CD4-positive, alpha-beta T cell (primary cell): ENCODE measurements at places on chromosomes 1 and 21. TPM values are rescaled to one million over a fixed set of nuclear protein-coding genes. Genes with fewer than 3 reads are reported as not detected.

DNA sequence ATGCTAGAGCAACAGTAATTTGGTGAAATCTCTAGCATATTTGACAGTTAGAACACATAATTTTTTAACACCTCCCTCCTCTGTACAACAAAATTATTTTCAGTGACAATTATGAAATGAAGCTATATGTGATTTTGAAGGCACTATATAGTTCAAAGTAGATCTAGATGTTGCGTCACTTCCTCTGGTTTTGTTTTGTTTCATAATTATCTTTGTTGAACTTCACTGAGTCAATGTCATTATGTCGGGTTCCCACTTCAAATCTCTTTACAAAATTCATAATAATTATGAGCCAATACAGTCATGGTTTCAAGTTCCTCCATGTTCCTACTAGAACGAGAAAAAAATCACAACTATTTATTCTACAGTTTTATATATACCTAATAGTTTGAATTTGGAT lies 254.8 kb upstream of the PLXNA2 start:
- H3K27me3 ChIP-seq: no peaks in the 10 kb centered on the region
- no peak overlapping the region for H3K27ac ChIP-seq
- H3K4me3 ChIP-seq: no peak overlapping the region

GRCh38 chr1:91781371-91781825 lies 104.6 kb downstream of the TGFBR3 start:
- no peaks in the 10 kb centered on the region for H3K4me1 ChIP-seq
- H3K36me3 ChIP-seq: peaks cover 14% of the 10 kb centered on the region
- no peaks in the 10 kb centered on the region for H3K27me3 ChIP-seq
- H3K4me3 ChIP-seq: no peak overlapping the region

Gene LCE3E
- total RNA-seq: not detected

- no peak overlapping the region for H3K27ac ChIP-seq
- H3K4me1 ChIP-seq: peaks cover 13% of the 10 kb centered on the region
- H3K36me3 ChIP-seq: no peaks in the 10 kb centered on the region
- no peak overlapping the region for H3K4me3 ChIP-seq
- no peaks in the 10 kb centered on the region for H3K27me3 ChIP-seq
These were observed 198.6 kb upstream of the JUN start for GRCh38 chr1:58982259-58982998.

Gene SLC25A24
- 4.9 TPM for total RNA-seq

GRCh38 chr1:55320891-55321290 lies 105.7 kb upstream of the USP24 start:
- no peaks in the 10 kb centered on the region for H3K36me3 ChIP-seq
- H3K4me1 ChIP-seq: no peaks in the 10 kb centered on the region
- H3K27me3 ChIP-seq: no peaks in the 10 kb centered on the region
- H3K27ac ChIP-seq: no peak overlapping the region
- no peak for DNase-seq

DNA sequence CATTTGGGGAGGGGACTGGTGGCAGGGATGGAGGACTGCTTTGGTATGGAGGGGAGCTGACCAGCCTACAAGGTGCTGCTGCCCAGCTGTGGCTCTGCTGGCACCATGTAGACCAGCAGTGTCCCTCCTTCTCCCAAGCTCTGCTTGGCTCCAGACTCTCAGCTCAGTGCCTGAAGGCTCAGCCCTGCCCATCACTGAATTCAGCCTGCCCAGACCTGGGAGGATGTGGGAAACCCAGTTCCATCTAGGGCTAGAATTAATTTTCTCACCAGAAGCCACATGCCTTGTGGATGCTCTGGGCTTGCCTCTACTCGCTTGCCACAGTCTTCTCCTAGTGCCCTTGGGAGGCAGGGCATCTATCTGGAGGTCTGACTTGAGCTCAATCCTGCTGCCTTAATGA lies 195.0 kb upstream of the EDN2 start:
- H3K36me3 ChIP-seq: no peaks in the 10 kb centered on the region
- H3K27me3 ChIP-seq: no peaks in the 10 kb centered on the region
- H3K27ac ChIP-seq: no peak overlapping the region
- H3K4me3 ChIP-seq: no peak overlapping the region
- peaks cover 66% of the 10 kb centered on the region for H3K4me1 ChIP-seq
- DNase-seq: no peak

DNA sequence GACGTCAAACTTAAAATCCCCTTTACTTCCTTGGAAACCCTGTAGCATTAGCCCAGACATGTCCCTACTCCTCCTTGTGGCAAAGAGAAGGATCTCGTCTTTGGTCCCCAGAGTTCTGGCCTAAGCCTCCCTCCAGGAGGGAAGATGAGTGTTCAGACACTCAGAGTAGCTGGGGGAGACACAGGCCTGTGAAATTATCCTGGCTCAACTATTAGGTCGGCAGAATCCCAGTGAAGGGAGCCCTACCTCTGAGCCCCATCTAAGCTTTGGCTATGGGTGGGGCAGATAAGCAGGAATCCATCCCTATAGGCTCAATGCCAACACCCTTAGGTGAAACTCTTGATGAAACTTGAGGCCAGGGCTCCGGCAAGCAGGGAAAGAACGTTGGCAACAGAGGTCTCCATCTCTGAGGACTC lies 1.7 kb upstream of the SFN start:
- H3K27me3 ChIP-seq: no peaks in the 10 kb centered on the region
- H3K4me3 ChIP-seq: no peak overlapping the region
- peaks cover 41% of the 10 kb centered on the region for H3K4me1 ChIP-seq
- DNase-seq: no peak
- peaks cover 13% of the 10 kb centered on the region for H3K36me3 ChIP-seq

- H3K27me3 ChIP-seq: peaks cover 3% of the 10 kb centered on the region
- no peaks in the 10 kb centered on the region for H3K4me1 ChIP-seq
- H3K36me3 ChIP-seq: no peaks in the 10 kb centered on the region
- no peak for DNase-seq
These were observed 3.5 kb downstream of the FCRL3 start for GRCh38 chr1:157696966-157697628.

- no peak overlapping the region for H3K4me3 ChIP-seq
- H3K4me1 ChIP-seq: no peaks in the 10 kb centered on the region
- DNase-seq: no peak
- no peak overlapping the region for H3K27ac ChIP-seq
- peaks cover 7% of the 10 kb centered on the region for H3K27me3 ChIP-seq
These were observed 12.3 kb downstream of the CAPN9 start for GRCh38 chr1:230759369-230760065.

DNA sequence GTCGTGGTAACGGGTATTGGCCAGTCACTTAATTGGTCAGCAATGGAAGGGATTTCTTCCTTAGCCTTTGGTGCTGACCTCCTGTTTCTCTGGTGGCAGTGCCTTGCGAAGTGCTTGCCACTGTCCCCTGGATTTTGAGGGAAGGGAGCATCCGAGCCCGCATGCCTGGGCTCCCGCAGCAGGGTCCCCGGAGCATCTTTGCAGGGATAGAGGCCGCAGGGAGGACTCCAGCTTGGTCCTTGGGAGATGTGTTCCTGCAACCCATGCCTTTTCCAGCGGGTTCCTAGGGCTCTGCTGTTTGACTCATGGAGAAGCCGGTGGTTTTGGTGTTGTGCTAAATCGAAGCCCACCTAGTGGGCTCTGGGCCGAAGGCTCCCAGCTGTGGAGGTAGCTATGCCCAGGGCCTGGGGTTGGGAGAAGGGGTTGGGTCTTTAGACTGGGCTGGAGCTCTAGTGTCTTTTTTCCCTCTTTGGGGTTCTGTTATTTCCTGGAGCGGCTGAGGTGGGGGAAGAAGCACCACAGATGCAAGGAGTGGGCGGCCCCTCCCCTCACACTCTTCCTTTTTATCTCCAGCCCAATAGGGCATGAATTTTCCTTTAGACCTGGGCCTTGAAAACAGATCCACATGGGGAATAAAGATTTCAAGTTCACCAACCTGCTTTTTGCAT lies 39.0 kb downstream of the PIK3CD start:
- H3K27ac ChIP-seq: no peak overlapping the region
- no peak for DNase-seq
- peaks cover 73% of the 10 kb centered on the region for H3K4me1 ChIP-seq
- H3K4me3 ChIP-seq: peak overlapping the region; percentile 50
- H3K27me3 ChIP-seq: no peaks in the 10 kb centered on the region

Gene FPGT
- total RNA-seq: 4.5 TPM

Gene FOXD2
- total RNA-seq: 0.34 TPM

DNA sequence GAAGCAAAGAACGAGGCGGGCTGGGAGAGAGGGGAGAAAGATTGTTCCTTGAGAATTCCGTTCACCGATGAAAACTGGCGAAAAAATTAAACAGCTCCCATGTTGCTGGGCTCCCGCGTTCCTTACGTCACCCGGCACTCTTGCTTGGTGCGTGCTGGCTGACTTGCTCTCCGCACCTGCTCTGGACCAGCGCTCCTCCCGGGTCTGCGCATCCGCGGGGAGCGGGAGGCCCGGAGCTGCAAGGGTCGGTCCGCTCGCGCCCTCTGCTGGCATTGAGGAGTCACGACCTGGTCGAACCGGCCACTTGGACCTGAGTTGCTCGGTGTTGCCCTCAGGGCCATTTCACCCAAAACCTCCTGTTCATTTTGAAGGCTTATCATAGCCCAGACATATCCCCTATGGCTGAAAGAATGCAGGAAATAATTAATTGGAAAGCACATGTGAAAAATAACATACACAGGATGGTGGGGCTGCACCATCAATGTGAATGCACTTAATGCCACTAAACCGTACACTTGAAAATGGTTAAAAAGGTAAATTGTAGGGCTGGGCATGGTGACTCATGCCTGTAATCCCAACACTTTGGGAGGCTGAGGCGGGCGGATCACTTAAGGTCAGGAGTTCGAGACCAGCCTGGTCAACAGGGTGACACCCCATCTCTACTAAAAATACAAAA lies 98.9 kb upstream of the BACE2 start:
- peaks cover 7% of the 10 kb centered on the region for H3K4me1 ChIP-seq
- H3K27me3 ChIP-seq: peaks cover 18% of the 10 kb centered on the region
- DNase-seq: peak; percentile 44
- H3K36me3 ChIP-seq: no peaks in the 10 kb centered on the region
- peak overlapping the region; percentile 23 for H3K4me3 ChIP-seq
- no peak overlapping the region for H3K27ac ChIP-seq

GRCh38 chr1:204619721-204620120 lies 65.8 kb downstream of the LRRN2 start:
- H3K27ac ChIP-seq: no peak overlapping the region
- H3K36me3 ChIP-seq: no peaks in the 10 kb centered on the region
- no peak for DNase-seq
- H3K27me3 ChIP-seq: no peaks in the 10 kb centered on the region
- H3K4me3 ChIP-seq: no peak overlapping the region

Gene ANKRD65
- total RNA-seq: not detected

GRCh38 chr1:208209286-208209685 lies 34.9 kb downstream of the PLXNA2 start:
- H3K4me3 ChIP-seq: no peak overlapping the region
- H3K27me3 ChIP-seq: no peaks in the 10 kb centered on the region
- H3K4me1 ChIP-seq: no peaks in the 10 kb centered on the region
- no peak for DNase-seq
- no peak overlapping the region for H3K27ac ChIP-seq
- no peaks in the 10 kb centered on the region for H3K36me3 ChIP-seq

DNA sequence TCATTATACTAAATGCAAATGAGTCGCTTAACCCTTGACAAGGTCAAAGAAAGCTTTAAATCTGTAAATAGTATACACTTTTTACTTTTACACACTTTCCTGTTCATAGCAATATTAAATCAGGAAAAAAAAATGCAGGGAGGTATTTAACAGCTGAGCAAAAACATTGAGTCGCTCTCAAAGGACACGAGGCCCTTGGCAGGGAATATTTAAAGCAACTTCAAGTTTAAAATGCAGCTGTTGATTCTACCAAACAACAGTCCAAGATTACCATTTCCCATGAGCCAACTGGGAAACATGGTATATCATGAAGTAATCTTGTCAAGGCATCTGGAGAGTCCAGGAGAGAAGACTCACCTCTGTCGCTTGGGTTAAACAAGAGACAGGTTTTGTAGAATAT lies 62.7 kb downstream of the CAPN2 start:
- H3K36me3 ChIP-seq: peaks cover 87% of the 10 kb centered on the region
- no peak overlapping the region for H3K27ac ChIP-seq
- H3K27me3 ChIP-seq: no peaks in the 10 kb centered on the region
- no peak for DNase-seq
- peaks cover 9% of the 10 kb centered on the region for H3K4me1 ChIP-seq

Gene RGS13
- 0.17 TPM for total RNA-seq

Gene PI4KB
- total RNA-seq: 50.2 TPM

Gene HSD3B2
- total RNA-seq: not detected

GRCh38 chr1:211611818-211612217 lies 32.9 kb upstream of the SLC30A1 start:
- H3K27ac ChIP-seq: no peak overlapping the region
- H3K36me3 ChIP-seq: no peaks in the 10 kb centered on the region

Gene ADCY10
- total RNA-seq: 0.52 TPM

DNA sequence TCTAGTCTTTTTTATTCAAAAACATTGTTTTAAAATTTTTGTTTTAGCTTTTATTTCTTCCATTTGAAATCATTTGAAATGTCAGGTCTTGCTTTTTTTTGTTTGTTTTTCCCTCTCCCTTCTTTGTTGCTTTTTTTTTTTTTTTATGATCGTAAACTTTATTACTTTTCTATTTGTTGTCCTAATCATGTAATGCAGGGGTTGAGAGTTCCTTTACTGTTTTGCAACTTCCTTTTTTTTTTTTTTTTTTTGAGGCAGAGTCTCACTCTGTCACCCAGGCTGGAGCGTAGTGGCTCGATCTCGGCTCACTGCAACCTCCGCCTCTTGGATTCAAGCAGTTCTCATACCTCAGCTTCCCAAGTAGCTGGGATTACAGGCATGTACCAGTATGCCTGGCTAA lies 24.8 kb downstream of the IVNS1ABP start:
- DNase-seq: no peak
- H3K27me3 ChIP-seq: no peaks in the 10 kb centered on the region
- H3K27ac ChIP-seq: no peak overlapping the region
- H3K4me3 ChIP-seq: no peak overlapping the region
- no peaks in the 10 kb centered on the region for H3K4me1 ChIP-seq

DNA sequence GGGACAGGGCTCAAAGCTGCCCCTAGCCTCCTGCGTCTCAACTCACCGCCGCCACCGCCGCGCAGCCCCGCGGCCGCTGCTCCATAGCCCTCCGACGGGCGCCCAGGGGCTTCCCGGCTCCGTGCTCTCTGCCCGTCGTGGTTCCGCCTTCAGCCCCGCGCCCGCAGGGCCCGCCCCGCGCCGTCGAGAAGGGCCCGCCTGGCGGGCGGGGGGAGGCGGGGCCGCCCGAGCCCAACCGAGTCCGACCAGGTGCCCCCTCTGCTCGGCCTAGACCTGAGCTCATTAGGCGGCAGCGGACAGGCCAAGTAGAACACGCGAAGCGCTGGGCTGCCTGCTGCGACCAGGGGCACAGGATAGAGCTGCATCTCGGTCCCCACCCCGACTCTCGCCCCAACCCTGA lies at the start of gene TNFRSF25:
TSS of gene TNFRSF25 (minus strand) at position 151 of the 400 bp plus-strand sequence. CDS start at position 85, 66 bp downstream.
- H3K4me1 ChIP-seq: peaks cover 55% of the 10 kb centered on the region
- peak; percentile 76 for DNase-seq
- peak within 1 kb of the TSS; percentile 83 for H3K4me3 ChIP-seq
- peak within 1 kb of the TSS; percentile 97 for H3K27ac ChIP-seq
- H3K36me3 ChIP-seq: peaks cover 33% of the 10 kb centered on the region

GRCh38 chr1:115714572-115715141 lies 53.9 kb downstream of the CASQ2 start:
- no peaks in the 10 kb centered on the region for H3K4me1 ChIP-seq
- H3K36me3 ChIP-seq: no peaks in the 10 kb centered on the region
- H3K27me3 ChIP-seq: peaks cover 2% of the 10 kb centered on the region
- no peak overlapping the region for H3K27ac ChIP-seq

Gene SLC37A1
- 16.7 TPM for total RNA-seq
